Karpas-422 (cell line): ENCODE measurements at places on chromosomes 3 and 15.

- DNase-seq: no peak
Observed at GRCh38 chr3:153722157-153722556, 399.0 kb upstream of the ARHGEF26 start.

DNA sequence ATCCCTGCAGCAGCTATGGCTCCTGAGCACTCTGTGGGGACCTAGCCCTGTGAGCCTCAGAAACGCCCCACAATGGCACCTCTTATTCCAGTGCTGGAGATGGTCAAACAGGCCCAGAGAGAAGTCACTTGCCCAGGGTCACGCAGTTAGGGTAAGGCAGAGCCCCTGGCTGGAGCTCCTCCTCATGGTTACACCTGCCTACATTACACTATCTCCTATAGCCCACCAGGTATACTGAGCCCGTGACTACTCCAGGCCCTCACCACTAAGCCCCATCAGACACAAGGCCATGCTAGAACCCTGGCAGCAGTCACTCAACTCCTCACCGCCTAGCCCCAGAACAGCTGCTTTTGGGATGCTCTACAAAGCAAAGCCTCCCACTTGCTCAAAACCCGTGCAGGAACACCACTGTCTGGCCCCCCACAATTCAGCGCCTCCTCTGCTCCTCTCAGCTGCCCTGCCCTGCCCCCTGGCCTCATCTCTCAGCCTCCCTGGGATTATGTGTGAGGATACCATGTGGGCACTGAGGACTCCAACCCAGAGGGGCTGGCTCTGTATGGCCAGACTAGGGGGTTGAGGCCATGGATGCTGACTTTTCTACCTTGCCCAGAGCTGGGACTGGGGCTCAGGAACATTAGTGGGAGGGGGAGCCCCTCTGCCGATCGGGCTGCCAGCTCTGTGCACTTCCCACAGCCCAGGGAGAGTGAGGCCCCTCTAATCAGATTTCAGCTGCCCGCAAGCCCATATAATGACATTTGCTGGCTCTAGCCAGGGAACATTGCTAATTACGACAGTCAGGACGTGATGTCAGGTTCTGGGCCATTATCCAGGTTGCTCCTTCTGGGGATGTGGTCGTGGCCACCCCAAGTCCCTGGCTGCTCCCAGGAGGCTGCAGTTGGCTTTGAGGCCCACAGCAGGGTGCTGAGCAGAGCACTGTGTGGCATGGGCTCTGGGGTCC is 4.0 kb downstream of the NT5DC2 start:
- DNase-seq: no peak

- no peak for DNase-seq
Observed at GRCh38 chr15:95296643-95297042, 1033.9 kb upstream of the NR2F2 start.

DNA sequence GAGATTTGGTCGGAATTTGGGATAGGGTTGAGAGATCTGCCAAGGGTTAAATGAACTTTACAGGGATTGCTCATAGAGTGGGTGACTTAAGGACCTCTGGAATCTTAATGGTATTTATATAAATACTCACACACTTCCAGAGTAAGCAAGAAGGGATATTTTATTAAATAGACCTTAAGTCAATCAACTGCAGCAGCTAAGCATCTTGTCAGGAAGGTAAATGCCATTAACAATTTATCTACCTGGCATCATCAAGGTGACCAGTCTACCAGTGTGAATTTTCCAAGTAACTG is 123.9 kb downstream of the FEZF2 start:
- no peak for DNase-seq

- DNase-seq: peak; percentile 69
Observed at GRCh38 chr15:41558400-41559238, at the start of gene TYRO3. Gene TYRO3, plus strand, starts transcription at chr15:41559212. Its CDS starts 46 bp downstream, at chr15:41559258.

- no peak for DNase-seq
Observed at GRCh38 chr3:58490860-58491501, 915 bp upstream of the KCTD6 start.

- no peak for DNase-seq
Observed at GRCh38 chr15:32099097-32099785, 68.9 kb downstream of the CHRNA7 start.
